Activated CD8-positive, alpha-beta T cell treated with anti-CD3 and anti-CD28 coated beads for 36 hours (primary cell): ENCODE measurements at places on chromosomes 4 and X. TPM values are rescaled to one million over a fixed set of nuclear protein-coding genes. Genes with fewer than 3 reads are reported as not detected.

DNA sequence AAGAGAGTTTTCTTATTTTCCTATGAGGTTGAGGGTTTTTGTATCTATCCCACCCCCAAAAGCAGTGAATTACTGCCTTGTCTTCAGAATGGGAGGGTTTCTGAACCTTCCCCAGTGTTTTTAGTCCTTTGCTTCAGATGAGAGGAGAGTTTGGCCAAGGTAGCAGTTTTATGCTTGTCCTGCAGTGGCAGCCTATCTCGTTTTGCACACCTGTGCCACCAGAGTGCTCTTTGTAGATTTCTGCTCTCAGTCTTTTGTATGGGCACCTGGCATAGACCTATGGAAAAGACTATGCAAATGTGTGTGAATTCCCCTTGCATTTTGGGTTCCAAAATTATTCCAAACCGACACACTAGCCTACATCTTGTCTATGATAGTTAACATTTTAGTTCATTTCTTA, 5.8 kb downstream of the TBC1D19 start:
- no peak for DNase-seq

DGAT2L6 gene
- total RNA-seq: not detected

SHROOM4 gene
- total RNA-seq: not detected

- no peak for DNase-seq
Observed at GRCh38 chrX:45660477-45660876, 459.8 kb upstream of the DIPK2B start.

- DNase-seq: no peak
Observed at GRCh38 chr4:102586002-102586643, 85.0 kb downstream of the NFKB1 start.

TEX13C gene
- total RNA-seq: not detected

FAM47A gene
- not detected for total RNA-seq

- DNase-seq: no peak
Observed at GRCh38 chr4:123516576-123516975, 120.0 kb downstream of the SPRY1 start.

GRCh38 chr4:52592287-52592686, 66.8 kb downstream of the USP46 start:
- DNase-seq: no peak

GRCh38 chrX:112826023-112826422, 14.6 kb downstream of the AMOT start:
- DNase-seq: no peak

USP17L30 gene
- total RNA-seq: not detected

ADH1A gene
- not detected for total RNA-seq

- DNase-seq: no peak
Observed at GRCh38 chr4:140557831-140558435, 10.8 kb downstream of the UCP1 start.
